ENCODE measurements at places on chromosomes 13 and 19.

- DNase-seq: no peak
Observed at GRCh38 chr13:99819967-99820366, 151.6 kb downstream of the ZIC5 start.

DNA sequence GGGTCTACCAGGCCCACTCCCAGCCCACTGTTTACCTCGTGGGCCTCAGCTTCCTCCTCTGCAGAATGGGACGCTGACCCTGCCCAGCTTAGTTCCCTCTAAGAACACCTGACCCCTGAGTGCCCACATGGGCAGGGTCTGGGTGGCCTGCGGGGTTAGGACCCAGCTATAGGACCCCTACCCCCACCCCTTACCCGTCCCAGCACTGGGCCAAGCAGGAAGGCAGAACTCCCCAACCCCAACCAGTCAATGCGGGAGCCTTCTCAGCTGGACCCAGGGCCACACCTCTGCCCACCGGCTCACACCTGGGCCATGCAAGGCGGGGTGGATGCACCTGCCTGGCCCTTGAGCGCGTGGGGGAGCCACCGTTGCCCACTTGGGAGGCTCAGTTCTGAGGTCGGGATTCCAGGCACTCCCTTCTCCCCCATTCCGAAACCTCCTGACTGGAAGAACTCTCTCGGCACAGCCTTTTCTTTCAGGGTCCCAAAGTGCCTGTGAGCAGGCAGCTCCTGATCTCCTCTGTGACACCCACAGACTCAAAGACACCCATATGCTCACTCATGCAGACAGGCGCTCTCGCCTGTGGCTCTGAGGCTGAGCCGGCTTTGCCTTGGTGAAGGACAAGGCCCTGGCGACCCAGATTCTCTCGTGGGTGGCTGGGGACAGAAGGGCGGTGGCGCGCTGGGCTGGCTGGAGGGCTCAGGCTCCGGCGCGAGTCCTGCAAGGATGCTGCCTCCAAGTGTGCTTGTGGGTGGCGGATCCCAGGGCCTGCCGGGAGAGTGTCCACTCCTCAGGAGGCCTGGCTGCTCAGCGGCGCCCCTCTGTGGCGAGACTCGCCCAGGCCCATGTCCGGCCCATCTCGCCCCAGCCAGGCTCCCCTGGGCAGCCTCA is 27.9 kb upstream of the PARP4 start:
- no peak for DNase-seq

DNA sequence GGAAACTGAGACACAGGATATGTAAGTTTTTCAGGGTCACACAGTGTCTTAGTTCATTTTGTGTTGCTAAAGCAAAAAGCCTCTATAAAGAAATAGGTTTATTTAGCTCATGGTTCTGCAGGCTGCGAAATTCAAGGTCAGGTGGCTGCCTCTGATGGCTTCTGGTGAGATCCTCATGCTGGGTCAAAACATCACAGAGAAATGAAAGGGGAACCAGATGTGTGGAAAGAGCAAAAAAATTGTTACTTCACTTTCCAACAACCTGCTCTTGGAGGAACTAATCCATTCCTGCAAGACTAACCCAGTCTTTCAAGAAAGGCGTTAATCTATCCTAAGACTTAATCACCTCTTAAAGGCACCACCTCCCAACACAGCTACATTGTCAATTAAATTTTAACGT is 64.2 kb upstream of the UBL3 start:
- DNase-seq: no peak

DNA sequence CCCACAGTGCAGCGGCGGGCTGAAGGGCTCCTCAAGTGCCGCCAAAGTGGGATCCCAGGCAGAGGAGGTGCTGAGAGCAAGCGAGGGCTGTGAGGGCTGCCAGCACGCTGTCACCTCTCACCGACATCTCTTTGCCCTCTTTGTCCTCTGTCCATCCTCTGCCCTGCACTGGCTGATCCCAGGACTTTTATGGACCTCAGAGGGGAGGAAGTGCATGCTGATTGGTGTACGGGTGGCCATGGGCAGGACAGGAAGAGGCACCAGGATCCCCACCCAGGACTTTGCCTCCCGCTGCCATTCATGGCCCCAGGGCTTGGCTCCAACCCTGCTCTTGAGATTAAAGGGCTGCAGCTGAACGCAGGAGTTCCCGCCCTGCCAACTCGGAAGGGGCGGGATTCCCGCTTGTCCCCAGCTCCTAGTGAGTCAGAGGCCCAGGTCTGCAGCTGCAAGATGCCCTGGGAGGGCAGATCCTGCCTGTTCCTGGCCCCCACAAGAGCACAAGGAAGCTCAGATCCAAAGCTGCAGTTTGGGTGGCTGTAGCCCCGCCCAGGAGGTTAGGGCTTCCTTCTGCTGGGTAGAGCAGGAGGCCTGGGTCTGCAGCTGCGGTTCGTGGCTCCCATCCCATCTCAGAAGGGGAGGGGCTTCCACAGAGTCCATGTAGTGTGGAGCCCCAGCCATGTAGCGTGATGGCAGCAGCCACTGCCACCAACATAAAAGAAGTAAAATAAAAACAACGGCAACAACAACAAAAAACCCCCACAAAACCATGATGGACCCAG is 1716.7 kb downstream of the SLITRK1 start:
- DNase-seq: no peak

- no peak for DNase-seq
Observed at GRCh38 chr13:40432018-40432978, 234.1 kb downstream of the FOXO1 start.

DNA sequence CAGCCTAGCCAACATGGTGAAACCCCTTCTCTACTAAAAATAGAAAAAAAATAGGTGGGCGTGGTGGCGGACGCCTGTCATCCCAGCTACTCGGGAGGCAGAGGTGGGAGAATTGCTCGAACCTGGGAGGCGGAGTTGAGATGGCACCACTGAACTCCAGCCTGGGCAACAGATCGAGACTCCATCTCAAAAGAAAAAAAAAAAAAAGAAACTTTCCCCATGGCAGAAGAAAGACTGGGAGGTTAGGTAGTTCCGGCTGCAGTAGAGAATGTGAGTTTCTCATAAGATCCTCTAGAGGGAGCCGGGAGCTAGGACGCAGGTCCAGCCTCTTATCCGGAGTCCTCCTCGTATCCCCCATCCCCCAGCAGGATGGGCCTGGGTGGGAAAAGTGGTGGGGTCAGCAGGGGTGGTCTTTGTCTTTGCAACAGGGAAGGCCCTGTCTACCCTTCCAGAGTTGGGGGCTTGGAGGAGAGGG is 13.2 kb upstream of the CREB3L3 start:
- peak; percentile 71 for DNase-seq

DNA sequence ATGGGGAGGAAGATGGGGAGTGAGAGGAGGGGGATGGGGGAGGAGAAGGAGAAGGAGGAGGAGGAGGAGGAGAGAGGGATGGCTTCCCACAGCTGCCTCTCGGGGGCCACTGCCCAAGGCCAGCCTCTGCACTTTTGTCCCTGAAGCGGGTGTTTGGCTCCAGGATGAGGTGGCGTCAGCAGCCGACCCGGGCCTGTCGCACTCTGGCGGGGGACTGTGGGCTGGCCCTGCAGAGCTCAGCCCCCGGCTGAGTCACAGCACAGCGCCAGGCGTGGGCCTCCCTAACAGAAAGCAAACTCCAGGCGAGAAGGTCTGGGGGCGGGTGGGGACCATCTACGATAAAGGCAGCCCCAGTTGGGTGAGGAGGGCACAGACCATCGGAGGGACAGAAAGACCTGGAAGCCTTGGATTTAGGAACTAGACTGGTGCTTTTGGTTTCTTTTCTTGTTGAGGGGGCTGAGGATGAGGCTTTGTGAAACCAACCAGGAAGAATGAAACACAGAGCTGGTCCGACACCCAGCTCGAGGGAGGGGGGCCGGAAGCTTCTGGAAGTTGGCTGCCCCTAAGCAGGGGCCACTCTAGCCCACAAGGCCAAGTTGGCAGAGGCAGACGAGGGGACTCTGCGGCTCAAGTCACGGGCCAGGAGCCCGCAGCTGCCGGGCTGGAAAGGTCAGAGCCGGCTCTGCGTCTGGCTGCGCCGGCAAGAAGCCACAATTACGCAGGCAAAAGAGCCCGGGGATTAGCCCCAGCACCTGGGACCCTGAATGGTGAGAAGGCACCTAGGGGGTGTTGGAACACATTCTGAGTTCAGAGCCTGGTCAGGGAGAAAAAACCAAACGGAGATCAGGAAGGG is 18.2 kb downstream of the LSM4 start:
- peak; percentile 58 for DNase-seq

DNA sequence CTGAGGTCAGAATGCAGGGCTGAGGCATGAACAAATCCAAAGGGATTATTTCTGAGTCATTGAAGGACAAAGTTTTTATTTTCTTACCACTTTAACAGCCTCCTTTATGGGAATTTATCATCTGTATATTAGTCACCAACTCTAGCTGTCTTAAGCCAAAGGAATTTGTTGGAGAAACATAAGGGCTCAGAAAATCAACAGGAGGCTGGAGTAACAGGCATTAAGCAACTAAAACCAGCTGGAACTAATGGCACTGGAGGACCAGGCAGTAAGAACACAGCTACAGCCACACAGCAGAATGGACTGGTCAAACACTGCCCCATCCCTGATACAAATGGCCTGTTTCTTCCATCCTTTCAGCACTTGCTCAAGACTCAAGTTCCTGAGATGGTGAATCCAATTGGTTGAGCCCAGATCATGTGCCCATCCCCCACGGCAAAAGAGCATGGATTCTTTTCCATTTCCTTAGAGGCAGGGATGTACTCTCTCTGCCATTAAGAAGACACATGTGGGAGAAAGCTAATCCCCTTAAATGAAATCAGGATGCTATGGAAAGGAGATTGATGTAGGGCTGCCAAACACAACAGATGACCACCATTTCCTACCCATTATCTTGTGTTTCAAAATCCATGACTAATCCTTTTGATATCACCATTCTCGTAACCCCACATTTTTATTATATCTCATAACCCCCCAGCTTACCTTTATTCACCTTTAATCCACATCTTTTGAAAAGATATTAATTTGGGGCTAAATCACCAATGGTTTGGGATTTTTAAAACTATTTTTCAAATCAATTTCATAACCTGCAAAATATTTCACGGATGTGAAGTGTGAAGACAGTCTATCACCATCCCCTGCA is 157.0 kb upstream of the FNDC3A start:
- no peak for DNase-seq

GRCh38 chr19:17149393-17150135 is 65.6 kb upstream of the USE1 start:
- DNase-seq: no peak

DNA sequence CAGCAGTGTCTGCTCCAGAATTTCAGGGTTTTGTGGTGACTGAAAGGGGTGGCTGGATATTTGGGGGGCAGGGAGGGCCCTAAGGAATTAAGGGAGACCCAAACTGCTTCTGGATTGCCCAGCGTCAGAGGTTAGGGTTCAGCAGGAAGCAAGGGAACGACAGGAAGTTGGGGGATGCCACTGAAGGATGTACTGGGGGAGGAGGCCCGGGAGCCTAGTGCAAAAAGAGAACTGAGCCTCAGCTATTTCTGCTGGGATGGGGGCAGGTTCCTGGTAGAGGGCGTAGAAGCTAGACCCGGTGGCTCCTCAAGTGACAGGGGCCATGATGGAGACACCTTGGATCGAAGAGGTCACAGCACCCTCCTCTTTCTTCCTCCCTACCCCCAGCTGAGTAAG is 1.1 kb downstream of the CYP2S1 start:
- no peak for DNase-seq

GRCh38 chr13:74678308-74678965 is 544.2 kb upstream of the KLF12 start:
- no peak for DNase-seq

DNA sequence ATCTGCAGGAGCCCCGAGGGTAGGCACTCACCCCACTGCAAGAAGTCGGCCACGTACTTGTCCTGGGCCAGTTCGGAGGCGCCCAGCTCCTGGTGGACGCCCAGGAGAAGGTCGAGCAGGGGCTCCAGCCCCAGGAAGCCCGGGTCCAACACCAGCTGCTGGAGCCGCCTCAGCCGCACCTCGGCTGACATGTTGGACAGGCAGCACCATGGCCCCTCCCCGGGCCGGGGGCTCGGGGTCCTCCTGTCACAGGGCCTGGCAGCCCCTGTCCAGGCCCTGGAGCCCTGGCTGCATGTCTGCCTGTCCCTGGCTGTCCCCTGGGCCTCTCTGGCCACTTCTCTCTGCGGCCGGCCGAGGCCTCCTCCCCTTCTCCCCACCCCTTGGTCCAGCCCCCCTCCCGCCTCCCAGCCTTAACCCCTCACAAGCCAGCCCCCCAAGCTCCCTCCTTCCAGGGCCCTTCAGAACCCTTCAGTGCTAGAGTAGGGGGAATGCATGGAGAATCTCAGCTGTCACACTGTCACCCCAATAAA is at the start of gene DMPK:
Gene DMPK (minus strand): TSS at position 329 of the 530 bp plus-strand sequence. CDS start 138 bp downstream, at position 191.
- DNase-seq: no peak

DNA sequence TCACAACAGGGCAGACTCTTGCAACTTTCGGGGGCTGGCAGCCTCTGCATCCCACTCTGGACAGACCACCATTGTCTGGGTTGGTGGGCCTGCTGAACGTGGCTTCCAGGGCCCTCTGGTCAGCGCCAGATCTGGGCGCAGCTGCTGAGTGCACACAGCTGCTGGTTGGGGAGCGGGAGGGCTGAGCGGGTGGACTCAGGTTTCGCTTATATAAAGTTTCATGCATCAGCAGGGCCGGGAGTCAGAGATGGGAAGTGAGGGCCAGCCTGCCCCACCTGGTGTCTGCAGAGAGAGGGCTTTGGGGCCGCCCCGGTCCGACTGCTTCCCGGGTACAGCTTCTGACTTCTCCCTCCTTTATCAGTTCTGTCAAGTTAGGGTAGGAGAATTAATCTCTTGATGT is 6.9 kb downstream of the ARHGEF7 start:
- peak; percentile 38 for DNase-seq

GRCh38 chr13:71602344-71602743 is 264.7 kb downstream of the DACH1 start:
- no peak for DNase-seq

DNA sequence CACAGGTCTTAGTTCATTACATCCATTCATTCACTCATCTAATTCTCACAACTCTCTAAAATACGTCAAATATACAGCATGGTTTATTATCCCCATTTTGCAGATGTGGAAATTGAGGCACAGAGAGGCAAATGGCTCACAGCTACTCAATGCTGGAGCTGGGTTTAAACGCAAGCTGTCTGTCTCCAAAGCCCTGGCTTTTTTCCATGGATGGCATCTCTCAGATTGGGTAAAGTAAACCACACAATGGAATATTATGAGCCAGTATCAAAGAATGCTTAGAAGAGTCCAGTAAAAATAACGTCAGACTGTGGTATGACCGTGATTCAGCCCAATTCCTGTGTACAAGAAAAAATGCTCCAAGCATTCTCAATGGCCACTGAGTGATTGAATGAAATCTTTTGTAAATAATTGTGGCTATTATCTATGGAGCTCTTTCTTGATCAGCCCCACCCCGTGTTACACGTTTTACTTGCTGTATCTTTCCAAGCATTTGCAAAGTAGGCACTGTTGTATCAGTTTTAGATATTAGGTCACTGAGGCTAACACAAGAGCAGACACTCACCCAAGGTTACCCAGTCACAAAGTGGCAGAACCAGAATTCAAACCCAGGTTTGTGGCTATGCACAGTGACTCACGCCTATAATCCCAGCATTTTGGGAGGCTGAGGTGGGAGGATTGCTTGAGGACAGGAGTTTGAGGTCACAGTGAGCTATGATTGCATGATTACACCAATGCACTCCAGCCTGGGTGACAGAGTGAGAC is 5.5 kb upstream of the ACP7 start:
- no peak for DNase-seq

- peak; percentile 66 for DNase-seq
Observed at GRCh38 chr19:19032420-19033175, 719 bp downstream of the SUGP2 start.

Measured in MM.1S (cell line).